ENCODE measurements at places on chromosomes 5 and 9.

GRCh38 chr5:159412284-159413046 lies 82.2 kb upstream of the IL12B start:
- DNase-seq, result no peak

DNA sequence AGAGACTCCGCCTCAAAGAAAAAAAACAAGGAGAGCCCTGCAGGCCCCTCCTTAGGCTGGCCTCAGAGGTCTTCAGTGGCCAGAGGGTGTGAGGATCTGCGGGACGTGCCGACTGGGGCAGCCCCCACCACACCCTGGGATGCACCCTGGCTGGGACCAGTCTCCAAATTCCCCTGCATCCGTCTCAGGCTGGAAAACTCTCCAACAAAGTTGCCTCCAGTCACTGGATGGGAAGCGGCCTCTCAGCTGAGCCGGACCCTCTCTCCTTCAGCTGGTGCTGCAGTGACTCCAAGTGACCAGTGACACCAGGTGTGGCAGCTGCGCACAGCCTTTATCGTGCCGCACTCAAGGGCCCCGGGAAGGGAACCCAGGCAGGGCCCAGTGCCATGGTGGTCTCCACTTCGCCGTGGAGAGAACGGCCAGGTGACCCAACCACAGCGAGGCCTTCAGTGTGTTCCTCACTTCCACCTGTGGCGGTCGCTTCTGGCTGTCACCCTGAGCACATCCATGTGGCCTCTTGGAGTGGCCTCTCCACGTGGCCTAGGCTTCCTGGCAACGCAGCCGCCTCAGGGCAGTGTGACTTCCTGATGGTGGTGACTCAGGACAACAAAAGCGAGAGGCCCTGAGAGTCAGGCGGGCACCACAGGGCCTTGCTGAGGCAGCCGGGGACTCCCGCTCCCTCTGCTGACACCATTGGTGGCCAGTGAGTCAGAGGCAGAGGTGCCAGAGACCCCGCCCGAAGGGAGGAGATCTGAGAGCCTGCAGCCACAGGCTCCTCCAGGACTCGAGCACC lies 19.3 kb upstream of the CAMSAP1 start:
- peak; percentile 72 for DNase-seq

GRCh38 chr9:70106571-70106970 lies 62.9 kb downstream of the MAMDC2 start:
- no peak for DNase-seq

DNA sequence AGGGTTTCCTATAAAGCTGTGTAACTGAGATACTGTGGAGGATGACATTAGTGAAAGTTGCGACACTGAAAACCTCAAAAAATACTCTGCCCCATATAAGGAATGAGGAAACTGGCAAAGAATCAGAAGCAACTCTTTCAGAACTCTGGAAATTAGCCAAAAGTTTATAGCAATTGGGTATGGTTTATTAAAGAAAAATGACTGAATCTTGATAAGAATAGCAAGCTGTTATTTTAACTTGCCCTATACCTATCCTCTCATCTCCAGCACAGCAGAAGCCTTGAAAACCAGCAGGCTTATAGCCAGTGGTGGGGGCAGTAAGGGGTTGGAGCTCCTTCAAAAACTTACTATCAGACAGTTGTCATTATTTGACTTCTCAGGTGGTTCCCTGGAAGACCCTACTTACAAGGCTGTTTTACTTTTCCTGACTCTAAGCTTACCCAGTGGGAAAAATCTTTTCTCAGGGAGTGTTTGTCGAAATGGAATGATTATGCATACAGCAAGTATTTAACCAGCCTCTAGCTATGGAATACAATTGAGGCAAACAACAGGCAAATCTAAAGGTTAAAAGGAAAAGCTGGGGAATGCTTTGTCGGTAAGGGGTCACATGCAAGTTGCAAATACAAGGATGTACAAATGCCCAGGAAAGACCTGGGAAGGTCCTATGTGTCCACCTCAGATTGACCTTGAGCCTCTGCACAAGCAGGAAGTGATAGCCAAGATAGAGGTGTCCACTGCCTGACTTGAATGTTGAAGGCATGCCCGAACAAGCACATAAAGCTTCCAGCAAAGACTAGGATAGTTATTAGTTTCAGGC lies 21.0 kb upstream of the FAM151B start:
- peak; percentile 51 for DNase-seq

DNA sequence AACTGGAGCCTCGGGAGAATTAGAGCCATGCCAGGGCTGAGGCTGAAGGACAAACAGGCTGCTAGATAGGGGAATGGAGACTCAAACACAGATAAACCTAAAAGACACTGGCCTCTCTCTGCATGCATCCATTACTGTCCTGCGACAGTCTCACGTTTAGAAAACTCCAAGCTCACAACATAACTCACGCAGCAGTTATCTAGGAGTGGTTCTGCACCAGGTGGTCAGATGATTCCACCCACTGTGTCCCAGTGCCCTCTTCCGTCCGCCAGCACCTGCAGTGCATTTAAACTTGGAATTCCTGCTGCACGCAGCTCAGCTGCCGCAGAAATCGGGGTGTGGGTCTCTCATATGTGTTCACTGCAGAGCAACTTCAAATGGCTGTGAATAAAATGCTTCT lies 272.6 kb upstream of the IRX2 start:
- DNase-seq, result no peak

- no peak for DNase-seq
Observed at GRCh38 chr5:149041242-149041641, 21.6 kb downstream of the SH3TC2 start.

DNA sequence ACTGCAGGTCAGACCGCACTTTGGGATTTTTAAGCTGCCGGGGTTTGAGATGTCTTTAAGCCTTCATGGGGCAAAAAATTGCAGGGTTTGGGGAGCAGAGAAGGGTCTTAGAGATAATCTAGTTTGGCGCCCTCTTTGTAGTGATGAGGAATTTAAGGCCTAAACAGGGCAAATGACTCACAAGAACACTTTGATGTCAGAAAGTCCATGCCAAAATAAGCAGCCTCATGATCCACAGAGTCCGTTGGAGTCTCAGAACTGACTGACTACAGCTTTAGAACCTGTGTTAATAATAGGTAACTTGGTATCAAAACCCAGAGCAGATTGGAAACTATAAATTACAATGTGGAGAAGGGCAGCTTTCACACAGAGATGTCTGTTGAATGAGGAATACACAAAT lies 35.9 kb upstream of the PTGS1 start:
- DNase-seq, result no peak

GRCh38 chr9:133103183-133103986 lies 17.7 kb downstream of the RALGDS start:
- DNase-seq, result peak; percentile 87

DNA sequence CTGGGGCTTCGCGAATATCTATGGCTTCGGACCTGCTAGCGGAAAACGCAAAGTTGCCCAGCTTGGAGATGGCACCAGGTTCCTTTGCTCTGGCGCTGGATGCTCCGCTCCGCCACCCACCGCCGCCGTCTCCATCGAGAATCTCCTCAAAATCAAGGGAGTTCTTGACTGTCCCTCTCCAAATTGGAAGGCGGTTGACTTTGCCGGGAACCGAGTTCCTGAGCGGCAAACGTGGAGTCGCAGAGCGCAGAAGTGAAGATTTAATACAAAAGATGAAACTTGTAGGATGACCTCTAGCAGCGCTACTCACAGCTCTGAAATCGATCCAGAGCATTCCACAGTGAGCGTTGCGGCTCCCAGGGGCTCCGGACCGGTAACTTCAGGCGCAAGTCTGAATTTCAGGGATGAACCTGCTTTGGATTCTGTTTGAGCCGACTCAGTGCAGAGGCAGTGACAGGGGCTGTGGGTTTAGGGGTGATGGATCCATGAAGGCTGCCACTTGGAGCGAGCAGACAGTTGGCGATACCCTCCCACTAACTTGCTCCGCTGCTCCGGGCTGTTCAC lies 1641.5 kb upstream of the C9orf72 start:
- DNase-seq, result peak; percentile 1

DNA sequence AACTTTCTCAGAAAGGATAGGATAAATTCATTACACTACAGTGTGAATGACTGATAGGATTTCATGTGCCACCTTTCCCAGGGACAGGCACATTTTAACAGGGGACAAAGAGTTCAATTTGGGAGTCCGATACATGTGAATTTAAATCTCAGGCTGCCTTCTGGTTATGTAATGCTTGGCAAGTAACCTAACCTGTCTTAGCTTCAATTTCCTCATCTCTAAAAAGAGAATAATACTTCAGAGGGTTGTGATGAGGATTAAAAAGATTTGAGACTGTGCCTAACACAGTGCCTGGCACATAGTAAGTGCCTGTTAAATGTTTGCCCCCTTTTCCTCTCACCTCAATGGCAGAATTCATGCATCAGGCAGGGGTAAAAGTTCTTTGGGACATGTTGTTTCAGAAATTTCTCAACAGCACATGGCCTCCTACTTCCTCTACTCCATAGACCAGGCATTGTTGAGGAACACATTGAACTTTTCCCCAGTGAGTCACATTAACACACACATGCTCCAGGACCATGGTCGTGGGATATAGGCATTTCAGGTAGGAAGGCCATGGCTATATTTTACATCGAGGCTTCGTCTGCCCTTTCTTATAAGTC lies 94.6 kb upstream of the EGFLAM start:
- no peak for DNase-seq

DNA sequence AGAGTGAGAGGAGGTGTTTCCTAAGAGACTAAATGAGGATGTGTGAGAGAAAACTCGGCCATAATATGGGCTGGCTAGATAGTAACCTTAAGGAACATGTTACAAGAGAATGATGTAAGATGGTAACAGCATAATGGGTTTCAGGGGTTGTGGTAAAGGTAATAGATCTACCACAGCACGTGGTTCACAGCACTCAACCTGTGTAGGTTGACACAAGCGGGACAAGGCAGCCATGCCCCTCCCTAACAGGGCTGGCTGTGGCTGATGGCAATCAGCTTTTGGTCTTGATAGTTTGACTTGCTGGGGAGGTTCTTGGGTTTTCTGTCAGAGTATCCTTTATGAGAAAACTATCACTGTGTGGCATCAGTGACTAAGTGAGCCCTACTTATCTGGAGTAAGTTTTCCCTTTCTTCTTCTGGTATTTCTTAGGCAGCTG lies 138.6 kb downstream of the TRIO start:
- no peak for DNase-seq

DNA sequence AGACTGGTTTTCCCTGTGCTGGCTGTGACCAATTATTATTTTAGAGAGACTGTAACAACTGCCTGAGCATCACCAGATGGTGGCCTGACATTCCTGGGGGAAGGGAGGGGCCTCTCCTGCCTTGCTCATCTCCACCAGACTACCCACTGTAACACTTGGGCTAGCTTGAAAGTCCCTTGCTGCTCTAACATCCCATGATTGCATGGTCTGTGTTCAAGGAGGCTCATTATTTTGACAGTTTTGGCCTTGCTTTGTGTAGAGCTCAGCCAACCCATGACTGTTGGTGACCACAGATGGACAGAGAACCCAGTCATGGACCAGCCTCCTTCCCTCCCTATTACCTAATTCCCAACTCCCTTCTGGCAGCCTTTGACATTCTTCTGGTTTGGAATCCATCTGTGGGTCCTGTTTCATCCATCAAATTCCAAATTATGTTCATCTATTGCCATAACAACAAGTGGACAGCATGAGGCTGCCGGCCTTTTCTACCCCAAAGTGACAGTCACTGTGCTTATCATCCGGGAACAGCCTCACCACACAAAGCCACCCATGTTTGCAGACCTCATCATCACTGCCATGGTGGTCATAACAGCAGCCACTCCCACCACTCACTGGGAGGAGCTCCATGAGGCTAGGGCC lies 49.0 kb upstream of the ICE1 start:
- peak; percentile 31 for DNase-seq

- peak; percentile 68 for DNase-seq
Observed at GRCh38 chr9:81492710-81493447, 196.5 kb downstream of the TLE1 start.

- no peak for DNase-seq
Observed at GRCh38 chr9:84357275-84357674, 16.7 kb upstream of the SLC28A3 start.

GRCh38 chr5:146758938-146759337 lies 119.6 kb downstream of the PPP2R2B start:
- DNase-seq, result no peak

DNA sequence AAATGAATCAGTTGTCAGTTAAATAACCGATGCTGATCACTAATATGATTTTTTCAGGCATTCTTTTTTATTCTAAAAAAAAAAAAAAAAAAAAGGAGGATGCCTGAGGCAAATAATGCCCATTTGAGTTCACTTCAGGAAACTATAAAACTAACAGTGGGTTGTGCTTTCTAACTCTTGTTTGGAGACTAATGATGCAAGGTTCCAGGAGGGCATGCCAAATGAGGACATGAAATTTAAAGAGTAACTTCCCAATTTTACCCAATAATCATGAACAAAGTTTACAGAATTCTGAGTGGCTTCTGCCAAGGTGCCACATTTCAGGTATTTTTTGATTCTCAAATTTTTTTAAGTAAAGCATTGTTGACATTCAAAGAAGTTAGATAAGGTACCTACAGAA lies 41.0 kb downstream of the CEP120 start:
- DNase-seq, result no peak

DNA sequence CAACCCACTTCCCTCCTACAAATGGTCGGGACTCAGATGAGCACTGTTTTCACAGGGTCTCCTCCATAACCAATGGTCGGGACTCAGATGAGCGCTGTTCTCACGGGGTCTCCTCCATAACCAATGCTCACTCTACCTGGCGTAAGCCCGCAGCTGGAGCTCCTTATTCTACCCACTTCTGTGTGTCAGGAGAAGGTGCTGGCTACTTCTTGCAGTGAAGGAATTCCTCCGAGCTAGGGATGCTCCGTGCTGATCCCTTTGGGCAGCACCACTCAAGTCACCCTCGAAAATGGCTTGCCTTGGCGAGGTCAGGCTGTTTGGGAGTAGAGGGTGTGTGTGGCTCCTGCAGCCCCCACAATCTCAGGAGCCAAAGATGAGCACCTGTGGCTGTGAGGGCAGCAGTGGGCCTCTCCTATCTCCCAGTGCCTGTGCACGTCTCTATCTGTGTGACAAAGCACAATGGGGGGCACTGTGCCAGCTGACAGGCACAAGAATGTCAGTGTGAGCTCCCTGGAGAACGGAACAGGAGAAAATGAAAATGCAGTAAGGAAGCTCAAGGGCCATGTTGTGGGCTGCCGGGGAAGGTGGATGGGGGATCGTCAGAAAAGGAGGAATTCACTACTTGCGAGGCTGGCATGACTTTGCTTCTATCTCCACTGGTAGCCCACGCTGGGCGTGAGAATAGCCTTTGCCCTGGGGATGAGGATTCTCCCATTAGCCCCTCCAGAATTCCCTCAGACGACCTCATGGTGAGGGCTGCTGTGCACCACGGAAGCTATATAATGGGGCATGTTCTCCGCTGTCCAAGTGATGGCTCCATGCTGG lies 3.9 kb upstream of the BTNL9 start:
- no peak for DNase-seq

DNA sequence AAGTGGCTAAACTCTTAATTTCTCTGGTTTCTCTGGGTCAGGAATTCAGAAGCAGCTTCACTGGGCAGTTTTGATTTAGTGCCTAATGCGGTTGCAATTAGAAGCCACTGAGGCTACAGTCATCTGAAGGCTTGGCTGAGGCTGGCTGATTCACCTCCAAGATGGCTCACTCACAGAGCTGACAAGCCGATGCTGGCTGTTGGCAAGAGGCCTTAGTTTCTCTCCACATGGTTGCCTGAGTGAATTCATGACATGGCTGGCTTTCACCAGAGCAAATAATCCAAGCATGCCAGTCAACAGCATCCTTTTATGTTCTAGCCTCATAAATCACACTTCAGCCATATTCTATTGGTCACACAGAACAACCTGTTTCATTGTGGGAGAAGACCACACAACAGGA lies 2.8 kb upstream of the CDK7 start:
- DNase-seq, result no peak

- DNase-seq, result no peak
Observed at GRCh38 chr5:31114817-31115216, 78.7 kb upstream of the CDH6 start.

GRCh38 chr5:90014420-90014819 lies 395.1 kb downstream of the CETN3 start:
- no peak for DNase-seq

All from GM03348 (cell line).